ENCODE measurements at places on chromosomes 13 and 19. TPM values are rescaled to one million over a fixed set of nuclear protein-coding genes. Genes with fewer than 3 reads are reported as not detected.

Gene SIGLEC12
- polyA plus RNA-seq: 0.10 TPM

DNA sequence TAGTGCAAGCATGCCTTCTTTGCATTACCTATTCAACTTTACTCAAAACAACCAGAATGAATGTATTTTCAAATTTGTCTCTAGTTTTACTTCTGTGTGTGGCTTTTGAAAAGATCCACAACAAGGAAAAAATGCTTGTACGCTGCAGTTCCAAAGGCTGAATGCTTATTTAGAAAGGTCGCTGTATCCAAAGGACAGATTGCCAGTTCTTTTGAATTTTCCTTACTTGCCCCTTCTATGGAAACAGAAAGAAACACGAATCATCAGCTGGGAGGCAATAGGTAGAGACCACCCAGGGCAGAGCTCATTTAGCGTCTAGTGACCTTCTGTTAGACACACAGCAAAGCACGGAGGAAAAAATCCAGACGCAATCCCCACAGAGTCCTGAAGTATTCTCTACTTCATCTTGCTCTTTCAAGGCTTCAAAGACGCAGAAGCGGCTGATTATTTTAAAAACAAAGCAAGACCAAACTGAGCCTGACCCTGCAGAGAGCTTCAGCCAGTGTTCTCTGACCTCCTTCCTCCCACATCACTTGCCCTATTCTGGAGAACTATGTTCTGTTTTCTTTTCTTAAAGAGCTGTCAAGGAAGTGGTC is 674.6 kb upstream of the SGCG start:
- no peak for DNase-seq

- DNase-seq: no peak
Observed at GRCh38 chr13:99681695-99682094, 180.4 kb downstream of the TM9SF2 start.

- no peak for DNase-seq
Observed at GRCh38 chr13:110314516-110315245, 7.6 kb downstream of the COL4A2 start.

Gene NLRP9
- 0.17 TPM for polyA plus RNA-seq

Gene GFY
- not detected for polyA plus RNA-seq

- no peak for DNase-seq
Observed at GRCh38 chr19:29712744-29713516, 2.1 kb downstream of the C19orf12 start.

DNA sequence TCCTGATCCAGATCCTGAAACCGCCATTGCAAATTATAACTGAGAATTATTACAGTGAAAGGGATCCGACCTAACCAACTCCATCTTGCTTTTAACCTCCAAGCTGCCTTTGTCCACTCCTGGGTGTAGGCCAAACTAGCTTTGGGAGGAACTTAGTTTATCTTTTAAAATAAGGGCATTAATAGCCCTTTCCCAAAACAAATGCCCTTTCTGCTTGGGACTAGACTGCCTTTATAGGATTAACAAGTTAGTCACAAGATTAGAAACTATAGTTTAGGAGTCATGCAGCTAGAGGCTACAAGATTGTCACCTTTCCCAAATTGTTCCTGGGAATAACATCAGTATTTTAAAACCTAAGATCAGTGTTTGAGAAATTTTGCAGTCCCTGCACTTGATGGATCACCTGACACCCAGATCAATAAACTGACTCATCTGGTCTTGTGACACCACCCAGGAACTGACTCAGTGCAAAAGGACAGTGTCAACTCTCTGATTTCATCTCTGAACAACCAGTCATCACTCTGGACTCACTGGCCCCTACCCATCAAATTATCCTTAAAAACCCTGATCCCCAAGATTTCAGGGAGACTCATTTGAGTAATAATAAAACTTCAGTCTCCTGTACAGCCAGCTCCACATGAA is 4.1 kb upstream of the ZNF841 start:
- no peak for DNase-seq

DNA sequence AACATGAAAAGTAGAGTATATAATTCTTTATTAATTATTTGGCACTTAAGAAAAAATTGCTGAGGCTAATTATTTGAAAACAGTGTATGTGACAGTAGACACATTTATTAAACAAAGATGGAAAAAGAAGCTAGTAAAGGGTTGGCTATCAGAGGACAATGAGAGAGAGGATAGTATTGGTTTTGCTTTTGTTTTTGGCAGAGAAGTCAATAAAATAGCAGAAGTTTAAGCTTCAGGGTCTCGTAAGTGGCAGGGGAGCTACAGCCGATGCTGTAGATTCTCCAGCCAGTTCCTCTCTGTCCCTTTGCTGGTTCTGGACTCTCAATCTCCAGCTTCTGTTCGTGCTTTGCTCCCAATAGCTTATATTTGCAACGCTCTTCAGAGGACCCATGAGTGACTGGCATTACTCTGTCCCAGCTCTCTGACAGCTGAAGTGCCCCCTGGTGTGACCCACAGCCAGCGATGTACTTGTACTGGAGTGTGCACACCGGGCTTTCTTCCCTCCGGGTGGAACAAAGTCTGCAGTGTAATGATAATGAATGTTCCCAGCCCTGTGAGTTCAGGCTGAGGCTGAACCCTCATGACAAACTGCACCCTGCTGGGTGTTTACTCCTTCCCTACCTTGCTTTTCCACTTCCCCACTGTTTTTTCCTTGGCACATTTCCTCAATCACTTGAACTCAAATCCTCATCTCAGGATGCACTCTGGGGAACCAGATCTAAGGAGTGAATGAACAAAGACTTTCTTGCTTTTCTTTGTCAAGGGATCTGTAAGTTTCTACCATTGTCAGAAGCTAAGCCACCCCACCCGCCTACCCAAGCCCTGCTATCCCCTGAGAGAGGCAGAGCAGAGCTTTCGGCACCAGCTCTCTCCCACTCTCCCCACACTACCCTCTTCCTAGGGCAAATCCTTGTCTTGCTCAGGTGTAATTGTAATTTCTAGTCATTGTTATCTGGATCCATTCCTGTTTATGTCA is 254.8 kb downstream of the LHFPL6 start:
- DNase-seq: no peak

Measured in left kidney (tissue), 8 donors.